ENCODE measurements at places on chromosomes 5 and 9.

DNA sequence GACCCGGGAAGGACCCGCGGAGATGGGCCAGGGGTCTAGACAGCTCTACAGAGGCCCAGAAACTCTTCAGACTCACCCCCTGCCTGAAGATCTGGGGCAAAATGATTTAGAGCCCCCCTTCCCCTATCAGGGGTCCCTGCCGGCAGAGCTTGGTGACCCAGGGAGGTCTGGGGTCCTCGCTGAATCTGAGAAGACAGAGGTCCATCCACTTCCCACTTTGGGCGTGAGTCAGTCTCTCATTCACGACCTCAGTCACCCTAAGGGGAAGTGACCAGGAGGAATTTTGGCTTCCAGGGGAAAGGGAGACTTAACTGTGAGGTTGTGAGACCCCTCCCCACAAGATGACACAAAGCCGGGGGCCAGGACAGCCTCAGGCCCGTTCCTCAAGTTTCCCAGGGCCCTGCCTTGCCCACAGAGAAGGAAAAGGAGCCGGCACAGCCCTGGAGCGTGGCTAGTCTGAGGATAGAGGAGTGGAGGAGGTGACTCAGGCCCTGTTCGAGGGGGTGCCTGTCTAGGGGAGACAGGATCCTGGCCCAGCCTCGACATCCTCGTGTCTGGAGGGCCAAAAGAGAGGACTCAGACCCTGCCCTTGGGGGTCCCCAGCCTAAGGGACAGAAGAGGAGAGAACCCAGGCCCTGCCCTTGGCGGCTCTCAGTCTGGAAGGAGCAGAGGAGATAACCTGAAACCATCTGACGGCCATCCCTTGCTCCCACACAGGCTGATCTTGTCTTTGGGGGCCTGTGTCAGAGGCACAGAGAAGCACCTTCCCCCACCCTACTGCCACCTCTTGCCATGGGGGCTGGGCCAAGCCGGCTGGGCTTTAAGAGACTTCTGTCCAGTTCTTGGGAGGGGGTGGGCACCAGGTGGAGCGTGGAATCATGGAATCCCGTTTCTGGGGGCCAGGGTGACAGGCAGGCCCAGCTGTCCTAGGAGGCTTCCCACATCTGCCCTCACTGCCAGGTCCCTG lies 889 bp downstream of the PDLIM4 start:
- no peak for DNase-seq

DNA sequence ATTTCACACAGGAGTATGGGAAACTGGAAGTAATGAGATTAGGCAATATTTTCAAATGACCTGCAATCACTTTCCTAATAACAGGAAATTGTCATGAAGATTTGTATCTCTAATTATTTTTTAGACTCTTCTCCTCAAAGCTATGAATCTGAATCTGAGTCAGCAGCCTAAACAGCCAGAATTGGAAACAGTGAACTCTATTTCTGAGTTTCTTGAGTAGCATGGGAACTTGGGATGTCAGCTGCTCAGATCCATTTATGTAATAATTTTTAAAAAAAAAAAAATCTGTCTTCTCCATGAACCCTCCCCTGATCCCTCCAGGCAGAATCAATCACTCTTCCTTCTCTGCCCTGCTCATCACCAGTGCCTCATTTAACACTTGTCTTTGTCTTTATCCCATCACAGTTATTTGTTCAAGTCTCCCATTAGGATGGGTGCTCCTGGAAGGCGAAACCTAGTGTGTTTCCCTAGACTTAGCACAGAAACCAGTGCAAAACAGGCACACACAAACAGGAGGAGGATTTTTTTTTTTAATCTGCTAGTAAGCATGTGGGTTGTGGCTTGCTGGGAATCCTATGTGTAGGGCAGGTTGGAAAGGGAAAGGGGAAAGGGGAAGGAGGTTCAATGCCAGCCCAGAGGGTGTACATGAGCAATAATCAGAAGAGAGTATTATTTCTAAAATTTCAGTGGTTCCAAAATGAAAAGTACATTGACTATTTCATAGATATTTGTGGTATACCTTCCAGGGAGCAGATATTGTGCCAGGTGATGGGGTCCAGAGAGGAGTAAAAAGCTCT lies 186.8 kb downstream of the TTLL11 start:
- no peak for DNase-seq

GRCh38 chr9:126973651-126974529 lies 59.3 kb downstream of the RALGPS1 start:
- DNase-seq = no peak

DNA sequence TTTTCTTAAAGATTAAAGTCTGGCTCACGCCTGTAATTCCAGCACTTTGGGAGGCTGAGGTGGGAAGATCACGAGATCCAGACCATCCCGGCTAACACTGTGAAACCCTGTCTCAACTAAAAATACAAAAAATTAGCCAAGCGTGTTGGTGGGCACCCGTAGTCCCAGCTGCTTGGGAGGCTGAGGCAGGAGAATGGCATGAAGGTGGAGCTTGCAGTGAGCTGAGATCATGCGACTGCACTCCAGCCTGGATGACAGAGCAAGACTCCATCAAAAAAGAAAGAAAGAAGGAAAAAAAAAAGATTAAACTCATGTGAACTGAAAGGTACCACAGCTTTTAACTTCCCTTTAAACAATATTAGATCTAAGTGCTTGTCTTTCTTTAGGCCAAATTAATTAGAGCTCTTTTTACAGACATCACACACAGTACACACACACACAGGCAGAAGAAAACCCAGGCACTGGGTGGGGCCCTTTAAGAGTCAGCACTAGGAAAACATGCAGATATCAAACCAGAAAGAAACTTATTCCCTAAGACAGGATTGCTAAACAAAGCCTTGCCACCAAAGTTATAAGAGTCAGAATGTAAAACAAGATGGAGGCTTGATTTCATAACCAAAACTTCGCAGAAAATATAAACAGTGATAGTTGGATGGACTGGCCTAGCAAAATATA lies 29.3 kb upstream of the UHRF2 start:
- no peak for DNase-seq

- DNase-seq = no peak
Measured at GRCh38 chr5:69230181-69230580, 4.5 kb upstream of the CDK7 start.

- no peak for DNase-seq
Measured at GRCh38 chr9:35070823-35071813, 1.3 kb downstream of the VCP start.

DNA sequence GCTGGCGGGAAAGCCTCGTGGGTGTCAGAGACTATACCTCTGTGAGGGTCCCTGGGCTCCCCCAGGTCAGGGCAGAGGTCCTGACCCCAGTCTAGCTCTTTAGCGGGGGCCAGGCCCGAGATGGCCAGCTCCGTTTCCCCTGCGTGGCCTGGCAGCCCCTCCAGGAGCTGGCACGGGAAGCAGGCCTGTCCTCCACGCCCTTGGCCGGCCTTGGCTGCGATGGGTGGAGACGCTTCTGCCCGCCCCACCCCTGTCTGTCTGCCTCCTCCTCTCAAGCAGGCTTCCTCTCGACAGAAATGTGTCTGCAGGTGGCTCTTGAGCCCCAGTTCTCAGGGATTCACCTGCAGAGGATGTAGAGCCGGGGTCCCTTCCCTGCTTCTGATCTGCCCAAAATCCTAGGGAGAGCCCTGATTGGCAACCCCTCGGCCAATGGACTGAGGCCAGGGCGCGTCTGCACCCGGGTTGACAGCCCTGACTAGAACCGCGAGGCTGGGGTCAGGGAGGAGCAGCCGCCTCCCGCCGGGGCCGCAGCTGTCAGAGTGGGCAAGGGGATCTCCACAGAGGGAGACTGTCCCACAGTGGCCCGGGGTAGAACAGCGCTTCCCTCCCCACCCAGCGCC lies 2.6 kb upstream of the GRIN1 start:
- DNase-seq = no peak

DNA sequence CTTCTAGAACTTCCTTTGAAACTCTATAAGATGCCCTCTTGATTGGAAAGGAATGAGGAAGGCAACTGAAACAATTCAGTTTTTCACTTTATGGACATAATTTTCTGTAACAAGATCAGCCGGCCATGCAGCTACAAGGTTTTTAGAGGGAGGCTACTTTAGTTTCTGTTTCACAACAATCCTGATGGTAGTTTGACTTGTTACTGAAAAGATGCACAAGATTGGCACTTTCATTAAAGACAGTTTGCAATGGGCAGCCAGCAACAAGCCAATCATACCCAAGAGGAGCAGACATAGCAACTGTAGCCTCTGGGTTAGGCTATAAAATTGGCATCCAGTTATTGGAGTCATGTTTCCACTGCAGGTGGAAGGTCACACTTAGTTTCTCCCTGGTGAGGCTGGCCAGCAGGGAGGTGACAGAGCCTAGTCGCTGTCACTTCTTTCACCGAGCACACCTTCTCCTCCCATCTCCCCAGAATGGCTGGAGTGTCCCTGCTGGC lies 74.3 kb upstream of the TGFBR1 start:
- no peak for DNase-seq

- no peak for DNase-seq
Measured at GRCh38 chr9:83935276-83935935, 14.2 kb upstream of the KIF27 start.

GRCh38 chr9:95307538-95307937 lies 10.0 kb downstream of the FANCC start:
- DNase-seq = no peak

DNA sequence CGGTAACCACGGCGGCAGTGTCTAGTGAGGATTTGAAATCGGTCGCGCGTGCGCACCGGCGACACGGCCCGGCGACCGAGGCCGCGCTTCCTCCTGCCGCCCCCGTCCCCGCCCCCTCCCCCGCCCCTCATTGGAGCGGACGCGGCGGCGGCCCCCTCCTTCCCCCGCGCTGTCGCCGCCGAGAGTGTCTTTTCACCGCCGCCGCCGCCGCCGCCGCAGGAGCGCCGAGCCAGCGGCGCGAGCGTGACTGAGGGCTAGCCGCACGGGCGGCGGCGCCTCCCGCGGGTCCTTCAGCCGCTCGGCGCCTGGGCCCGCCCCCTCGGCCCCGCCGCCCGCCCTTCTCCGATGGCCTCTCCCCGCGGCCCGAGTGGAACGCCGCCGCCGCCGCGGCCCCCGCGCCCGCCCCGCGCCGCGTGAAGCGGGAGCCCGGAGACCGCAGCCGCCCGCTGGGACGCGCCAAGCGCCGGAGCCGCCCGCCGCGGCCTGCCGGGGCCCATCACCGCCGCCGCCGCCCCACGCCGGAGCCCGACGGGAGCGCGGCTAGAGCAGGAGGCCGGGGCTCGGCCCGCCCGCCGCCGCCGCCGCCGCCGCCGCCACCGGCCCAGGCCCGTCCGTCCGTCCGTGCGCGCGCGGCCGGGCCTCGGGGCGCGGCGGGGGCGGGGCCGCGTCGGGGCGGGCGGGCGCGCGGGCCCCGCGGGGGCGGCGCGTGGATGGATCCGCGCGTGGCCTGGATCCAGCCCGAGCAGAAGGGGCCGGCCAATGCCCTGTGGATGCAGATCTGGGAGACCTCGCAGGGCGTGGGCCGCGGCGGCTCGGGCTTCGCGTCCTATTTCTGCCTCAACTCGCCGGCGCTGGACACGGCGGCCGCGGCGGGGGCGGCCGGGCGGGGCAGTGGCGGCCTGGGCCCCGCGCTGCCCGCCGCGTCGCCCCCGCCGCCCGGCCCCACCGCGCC lies at the start of gene TENT4A:
TSS of gene TENT4A (plus strand) at position 159 of the 952 bp plus-strand sequence. CDS start at position 711, 552 bp downstream.
- no peak for DNase-seq

DNA sequence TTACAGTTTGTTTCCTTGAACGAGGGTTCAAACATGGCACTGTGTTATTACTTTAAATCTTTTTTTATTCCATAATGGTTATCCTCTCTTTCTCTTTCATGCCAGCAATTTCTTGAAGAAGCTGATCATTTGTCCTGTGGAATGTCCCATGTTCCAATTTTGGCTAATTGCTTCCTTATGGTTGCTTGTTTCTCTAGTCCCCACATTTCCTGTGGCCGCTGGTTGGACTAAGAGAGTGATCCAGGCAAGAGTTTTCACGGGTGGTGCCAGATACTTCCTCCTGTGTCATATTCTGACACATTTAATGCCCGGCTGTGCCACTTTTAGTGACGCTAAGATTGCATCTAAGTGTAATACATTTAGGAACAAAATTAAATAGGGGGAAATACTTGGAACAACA lies 83.8 kb upstream of the FAM169A start:
- DNase-seq = no peak

DNA sequence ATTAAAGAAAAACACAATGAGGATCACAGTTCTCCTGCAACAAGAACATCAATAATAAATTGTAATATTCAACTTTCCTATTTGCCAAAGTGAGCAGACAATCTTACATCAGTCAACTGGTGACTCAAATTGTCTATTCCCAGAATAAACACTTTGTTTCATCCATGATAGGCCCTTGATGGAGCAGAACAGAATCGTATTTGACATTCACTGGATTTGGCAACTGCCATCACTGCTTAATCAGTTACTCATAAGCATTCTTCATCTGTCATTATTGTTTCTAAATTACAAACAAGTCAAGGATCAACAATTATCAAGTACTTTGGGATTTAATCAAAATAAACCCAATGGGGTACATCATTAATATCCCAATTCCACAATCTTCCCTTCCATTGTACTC lies 398.4 kb downstream of the GABRG2 start:
- no peak for DNase-seq

GRCh38 chr9:137070906-137071275 lies 534 bp upstream of the SAPCD2 start:
- DNase-seq = no peak

DNA sequence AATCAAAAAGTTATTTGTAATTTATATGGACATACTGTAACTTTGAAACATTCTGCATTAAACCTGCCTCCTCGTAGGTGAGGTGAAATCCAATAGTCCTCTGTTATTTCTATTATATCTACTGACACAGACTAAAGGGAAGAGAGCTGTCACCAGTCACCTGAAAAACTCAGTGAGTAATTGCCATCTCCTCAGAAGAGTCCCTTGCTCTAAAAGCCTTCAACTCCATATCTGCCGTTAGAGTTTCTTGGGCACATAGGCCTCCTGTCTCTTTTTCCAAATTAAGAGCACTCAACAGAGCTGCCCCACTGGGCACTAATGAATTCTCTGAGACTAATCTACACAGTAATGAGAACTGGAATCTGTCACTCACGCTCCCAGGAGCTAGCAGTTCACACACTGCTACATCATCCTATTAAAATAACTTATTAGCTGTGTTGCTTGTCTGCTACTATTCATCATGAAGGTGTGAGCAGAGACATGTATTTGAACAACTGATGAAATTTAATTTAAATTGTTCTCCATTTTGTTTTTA lies 67.3 kb upstream of the VCAN start:
- no peak for DNase-seq

DNA sequence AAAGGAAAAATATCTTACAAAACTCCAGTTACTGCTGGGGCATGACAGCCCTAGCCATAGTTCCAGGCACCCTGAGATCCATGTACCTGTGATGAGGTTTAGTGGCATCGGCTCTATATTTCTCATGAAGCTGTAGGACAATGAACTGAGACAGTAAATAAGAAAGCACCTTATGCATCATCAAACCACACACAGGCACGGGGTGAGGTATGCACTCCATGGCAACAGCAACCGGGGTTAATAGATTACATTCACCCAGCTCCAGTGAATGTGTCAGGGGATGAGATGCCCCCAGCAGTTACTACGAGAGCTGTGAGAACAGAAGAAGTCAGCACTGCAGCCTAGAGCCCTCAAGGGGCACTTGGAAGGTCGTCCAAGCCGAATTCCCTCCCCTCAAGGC lies 162.0 kb upstream of the S1PR3 start:
- no peak for DNase-seq

GRCh38 chr9:16039988-16040761 lies 487.3 kb downstream of the CCDC171 start:
- DNase-seq = no peak
